ENCODE measurements at places on chromosomes 4 and X.
A peak's percentile ranks its signal among the peaks of the same experiment; 100 is the strongest.

DNA sequence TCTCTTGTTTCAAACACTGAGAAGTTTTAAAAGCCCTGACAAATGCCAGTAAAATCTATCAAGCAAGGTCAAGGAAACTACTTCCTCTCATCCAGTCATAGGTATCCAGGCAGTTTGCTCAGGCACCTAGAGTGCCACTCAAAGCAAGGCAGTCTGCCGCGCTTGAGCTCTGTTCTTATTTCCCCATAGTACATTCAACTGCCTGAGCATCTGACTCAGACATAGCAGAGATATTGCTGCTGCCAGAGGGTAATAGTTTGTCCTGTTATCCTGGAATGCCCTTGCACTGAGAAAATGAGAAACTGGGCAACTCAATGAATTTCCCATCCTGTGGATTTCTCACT is 16.1 kb upstream of the ATP8A1 start:
- DNase-seq = no peak

- DNase-seq = no peak
Measured at GRCh38 chr4:114282937-114283336, 303.5 kb upstream of the ARSJ start.

DNA sequence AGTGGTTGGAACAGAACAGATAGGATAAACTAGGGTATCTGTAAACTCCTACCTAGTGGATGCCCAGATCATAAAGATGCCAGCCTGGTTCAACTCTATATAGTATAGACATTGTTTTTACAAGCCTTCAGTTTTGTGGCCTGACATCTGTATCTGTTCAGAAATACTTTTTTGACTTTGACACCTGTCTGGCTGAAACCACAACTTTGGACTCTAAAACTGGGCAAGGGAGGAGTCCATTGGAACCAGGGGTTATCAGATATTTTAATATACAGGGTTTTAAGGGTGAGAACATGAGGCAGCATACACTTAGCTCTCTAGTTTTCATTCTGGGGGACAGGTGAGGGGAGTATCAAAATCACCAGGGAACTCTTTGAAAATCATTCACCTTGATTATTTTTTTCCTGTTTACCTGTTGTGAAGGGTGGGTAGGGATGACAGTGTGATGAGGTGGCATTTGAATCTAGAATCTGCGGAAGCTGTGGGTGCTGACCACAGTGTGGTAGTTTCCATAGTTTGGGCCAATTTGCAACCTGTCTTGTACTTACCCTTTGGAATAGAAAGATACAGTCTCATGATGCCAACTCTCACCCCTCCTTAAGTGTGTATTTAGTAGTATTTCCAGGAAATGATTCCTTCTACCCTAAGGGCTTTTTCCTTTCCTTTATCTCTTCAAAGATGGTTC is 20.6 kb downstream of the GAB1 start:
- peak; percentile 13 for DNase-seq

GRCh38 chr4:5191831-5192230 is 140.6 kb downstream of the STK32B start:
- no peak for DNase-seq

- DNase-seq = no peak
Measured at GRCh38 chr4:40438384-40439026, 103.4 kb downstream of the CHRNA9 start.

All from CD4-positive, alpha-beta T cell treated with Interleukin-12 subunit alpha and Interleukin-12 subunit beta, for 1 hour (primary cell).